Naive thymus-derived CD8-positive, alpha-beta T cell (primary cell): ENCODE measurements at places on chromosomes 2 and 18.

- no peak overlapping the region for H3K4me3 ChIP-seq
- no peak for DNase-seq
- H3K27ac ChIP-seq = no peak overlapping the region
These were observed 15.2 kb downstream of the MMADHC start for GRCh38 chr2:149572102-149572953.

GRCh38 chr2:160345071-160345764, 145.1 kb upstream of the ITGB6 start:
- H3K27ac ChIP-seq = no peak overlapping the region
- H3K36me3 ChIP-seq = peaks cover 29% of the 10 kb centered on the region
- H3K27me3 ChIP-seq = no peaks in the 10 kb centered on the region

DNA sequence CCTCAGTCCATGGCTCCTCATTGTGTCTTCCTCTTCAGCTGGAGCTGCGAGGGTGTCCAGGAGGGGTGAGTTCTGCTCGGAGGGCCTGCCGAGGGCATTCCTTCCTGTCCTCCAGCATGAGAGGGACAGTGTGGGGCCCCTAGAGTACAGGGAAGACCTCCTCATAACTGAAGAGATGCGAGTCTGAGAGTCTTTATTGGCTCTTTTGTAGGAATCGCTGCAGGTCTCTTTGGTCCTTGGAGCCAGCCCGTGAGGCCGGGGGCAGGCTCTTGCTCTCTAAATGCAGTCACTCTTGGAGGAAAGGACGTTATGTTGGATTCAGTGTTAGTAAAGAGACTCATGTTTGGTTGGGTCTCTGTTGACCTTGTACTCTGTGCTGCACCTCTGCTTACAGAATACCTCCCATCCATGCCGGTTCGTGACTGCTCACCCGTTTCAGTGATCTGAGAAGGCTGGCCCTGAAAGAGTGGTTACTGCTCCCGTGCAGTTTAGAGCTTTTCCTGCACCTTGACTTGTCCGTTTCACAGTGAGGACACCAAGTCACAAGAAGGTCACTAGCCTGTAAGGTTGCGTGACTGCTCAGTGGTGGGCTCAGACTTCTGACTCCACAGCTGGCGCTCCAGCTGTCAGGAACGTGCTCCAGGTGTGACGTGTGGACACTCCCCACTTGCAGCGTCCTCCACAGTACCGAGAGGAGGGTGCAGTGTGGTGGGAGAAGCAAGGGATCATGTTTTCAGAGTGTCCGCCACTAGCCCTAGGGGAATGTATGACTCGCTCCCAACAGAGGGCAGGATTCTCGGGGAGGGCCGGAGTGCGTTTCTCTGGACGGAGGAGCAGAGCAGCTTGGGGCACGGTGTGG, 7.8 kb downstream of the ATG4B start:
- H3K36me3 ChIP-seq = no peaks in the 10 kb centered on the region
- no peak for DNase-seq
- peaks cover 25% of the 10 kb centered on the region for H3K4me1 ChIP-seq

GRCh38 chr2:9655441-9656269, 24.9 kb upstream of the YWHAQ start:
- no peak overlapping the region for H3K27ac ChIP-seq
- no peak for DNase-seq
- no peaks in the 10 kb centered on the region for H3K36me3 ChIP-seq
- H3K27me3 ChIP-seq = peaks cover 8% of the 10 kb centered on the region
- no peak overlapping the region for H3K4me3 ChIP-seq
- peaks cover 22% of the 10 kb centered on the region for H3K4me1 ChIP-seq

DNA sequence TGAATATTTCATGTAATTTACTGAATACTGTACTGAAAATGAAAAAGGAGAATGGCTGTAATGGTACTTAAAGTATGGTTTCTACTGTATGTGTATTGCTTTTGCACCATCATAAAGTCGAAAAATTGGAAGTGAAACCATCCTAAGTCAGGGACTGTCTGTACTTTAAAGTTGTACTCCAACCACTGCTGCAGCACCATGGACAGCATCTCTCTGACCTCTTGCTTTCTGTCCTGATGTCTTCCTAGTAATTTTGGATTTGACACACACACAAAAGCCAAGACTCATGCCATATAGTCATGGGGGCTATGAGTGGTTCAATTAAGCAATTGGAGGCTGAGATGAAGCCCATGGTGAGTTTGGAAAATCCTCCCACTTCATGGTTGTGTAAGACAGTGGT, 256.3 kb upstream of the PKDCC start:
- no peak overlapping the region for H3K27ac ChIP-seq
- H3K4me1 ChIP-seq = no peaks in the 10 kb centered on the region
- no peak for DNase-seq
- H3K36me3 ChIP-seq = peaks cover 2% of the 10 kb centered on the region
- H3K4me3 ChIP-seq = no peak overlapping the region
